Tibial nerve (tissue), 4 donors: ENCODE measurements at places on chromosomes 7 and 10.

GRCh38 chr10:100829097-100829870 lies 83.5 kb upstream of the SLF2 start:
- H3K27me3 ChIP-seq: no peaks in the 10 kb centered on the region
- H3K27ac ChIP-seq: no peak overlapping the region
- H3K4me3 ChIP-seq: peak overlapping the region; percentile 51

DNA sequence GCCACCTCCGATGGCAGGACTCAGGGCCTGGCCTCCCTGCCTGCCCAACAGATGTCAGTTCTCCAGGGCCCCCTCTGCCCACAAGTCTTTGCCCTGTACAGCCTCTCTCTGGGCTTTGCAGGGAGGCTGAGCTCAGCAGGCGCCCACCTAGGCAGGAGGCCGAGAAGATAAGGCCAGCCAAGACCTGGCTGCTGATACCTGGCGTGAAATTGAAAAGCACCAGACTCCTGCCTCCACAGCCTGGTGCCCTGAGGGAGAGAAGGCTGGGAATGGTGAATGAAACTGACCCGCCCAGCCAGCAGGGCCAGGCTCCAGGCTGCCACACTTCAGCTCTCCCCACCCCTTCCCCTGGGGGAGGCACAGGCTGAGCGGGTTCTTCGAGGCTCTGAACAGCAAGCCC lies 145.8 kb downstream of the CDH23 start:
- no peaks in the 10 kb centered on the region for H3K4me1 ChIP-seq
- no peaks in the 10 kb centered on the region for H3K36me3 ChIP-seq
- no peak overlapping the region for H3K27ac ChIP-seq
- H3K4me3 ChIP-seq: no peak overlapping the region
- no peaks in the 10 kb centered on the region for H3K27me3 ChIP-seq
- DNase-seq: no peak

GRCh38 chr10:32329061-32329460 lies 17.9 kb downstream of the EPC1 start:
- H3K27me3 ChIP-seq: no peaks in the 10 kb centered on the region
- no peak for DNase-seq
- no peaks in the 10 kb centered on the region for H3K36me3 ChIP-seq
- H3K27ac ChIP-seq: no peak overlapping the region

- no peak overlapping the region for H3K4me3 ChIP-seq
- DNase-seq: no peak
- no peaks in the 10 kb centered on the region for H3K36me3 ChIP-seq
Measured at GRCh38 chr10:54091237-54091636, 709.8 kb downstream of the PCDH15 start.

DNA sequence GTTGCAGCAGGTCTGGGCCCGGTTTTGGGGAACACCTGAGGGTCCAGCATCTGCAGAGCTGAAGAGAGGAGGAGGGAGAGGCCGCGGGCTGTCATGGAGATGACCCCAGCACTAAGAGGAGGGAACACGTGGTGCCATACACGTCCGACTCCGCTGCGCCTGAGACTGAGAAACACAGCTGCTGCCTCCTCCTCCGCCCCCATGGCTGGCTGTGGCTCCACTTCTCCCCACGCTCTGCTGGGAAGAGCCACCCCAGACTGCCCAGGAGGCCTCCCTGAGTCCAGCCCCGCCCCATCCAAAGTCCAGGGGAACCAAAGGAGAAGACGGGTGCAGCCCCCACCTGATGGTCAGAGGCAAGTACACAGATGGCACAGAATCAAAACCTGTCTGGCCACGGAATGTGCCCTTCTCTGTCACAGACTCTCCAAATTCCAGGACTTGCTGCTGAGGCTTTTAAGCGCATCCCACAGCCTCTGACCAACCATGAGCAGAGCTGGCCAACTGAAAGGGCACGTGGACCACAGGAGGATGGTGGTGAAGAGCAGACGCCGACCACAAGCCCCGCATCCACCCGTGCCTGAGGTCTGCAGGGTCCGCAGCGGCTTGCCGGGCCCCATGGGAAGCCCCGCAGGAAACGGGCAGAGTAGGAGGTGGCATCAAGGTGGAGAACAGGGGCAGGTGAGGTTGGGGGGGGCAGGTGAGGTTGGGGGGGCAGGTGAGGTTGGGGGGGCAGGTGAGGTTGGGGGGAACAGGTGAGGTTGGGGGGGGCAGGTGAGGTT lies 24.0 kb downstream of the STK32C start:
- no peak overlapping the region for H3K4me3 ChIP-seq
- no peak for DNase-seq
- no peaks in the 10 kb centered on the region for H3K27me3 ChIP-seq
- no peaks in the 10 kb centered on the region for H3K36me3 ChIP-seq

DNA sequence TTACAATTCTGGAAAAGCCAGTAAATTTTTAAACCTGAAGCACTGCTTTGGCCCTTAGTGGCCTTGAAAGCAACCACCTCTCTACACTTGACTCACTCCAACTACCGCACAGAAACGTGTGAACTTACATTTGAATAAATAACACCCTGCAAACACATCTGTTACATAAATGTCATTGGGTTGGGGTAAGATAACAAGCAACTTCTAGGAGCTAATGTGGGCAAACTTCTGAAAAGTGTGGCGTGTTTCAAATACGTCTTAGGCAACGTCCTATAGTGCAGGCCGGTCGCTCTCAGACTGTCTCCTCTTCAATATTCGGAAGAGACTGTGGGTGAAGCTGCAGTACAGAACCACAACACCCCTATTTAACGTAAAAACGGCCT lies 474 bp downstream of the ORC5 start:
- H3K27me3 ChIP-seq: no peaks in the 10 kb centered on the region
- no peak for DNase-seq
- peak overlapping the region; percentile 56 for H3K4me3 ChIP-seq

DNA sequence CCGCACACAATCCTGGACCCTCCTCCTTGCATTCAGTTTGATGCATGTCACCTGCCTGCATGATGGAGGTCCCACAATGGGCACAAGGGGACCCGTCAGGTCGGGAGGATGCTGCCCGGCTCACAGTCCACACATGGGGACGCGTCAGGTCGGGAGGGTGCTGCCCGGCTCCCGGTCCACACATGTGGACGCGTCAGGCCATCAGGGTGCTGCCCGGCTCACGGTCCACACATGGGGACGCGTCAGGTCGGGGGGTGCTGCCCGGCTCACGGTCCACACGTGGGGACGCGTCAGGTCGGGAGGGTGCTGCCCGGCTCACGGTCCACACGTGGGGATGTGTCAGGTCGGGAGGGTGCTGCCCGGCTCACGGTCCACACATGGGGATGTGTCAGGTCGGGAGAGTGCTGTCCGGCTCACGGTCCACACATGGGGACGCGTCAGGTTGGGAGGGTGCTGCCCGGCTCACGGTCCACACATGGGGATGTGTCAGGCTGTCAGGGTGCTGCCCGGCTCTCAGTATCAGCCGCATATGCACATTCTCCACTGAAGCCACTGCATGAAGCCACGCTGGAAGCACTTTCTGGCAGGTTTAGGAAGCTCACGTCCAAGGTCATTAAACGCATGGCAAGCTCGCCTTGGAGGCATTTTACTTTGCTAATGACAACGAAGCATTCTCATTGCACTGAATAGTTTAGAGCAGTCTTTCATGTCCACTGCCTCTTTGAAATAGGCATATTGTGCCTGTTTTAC lies 50.3 kb downstream of the DIP2C start:
- H3K27me3 ChIP-seq: no peaks in the 10 kb centered on the region
- DNase-seq: no peak
- H3K4me3 ChIP-seq: no peak overlapping the region
- no peak overlapping the region for H3K27ac ChIP-seq
- H3K36me3 ChIP-seq: no peaks in the 10 kb centered on the region
- peaks cover 18% of the 10 kb centered on the region for H3K4me1 ChIP-seq

- peaks cover 21% of the 10 kb centered on the region for H3K4me1 ChIP-seq
- H3K4me3 ChIP-seq: peak within 1 kb of the TSS; percentile 79
- peak; percentile 64 for DNase-seq
- H3K27me3 ChIP-seq: no peaks in the 10 kb centered on the region
Measured at GRCh38 chr10:74150204-74150989, at the start of gene AP3M1. Gene AP3M1, minus strand, starts transcription at chr10:74150828. Its CDS starts 12,449 bp downstream, at chr10:74138379.

DNA sequence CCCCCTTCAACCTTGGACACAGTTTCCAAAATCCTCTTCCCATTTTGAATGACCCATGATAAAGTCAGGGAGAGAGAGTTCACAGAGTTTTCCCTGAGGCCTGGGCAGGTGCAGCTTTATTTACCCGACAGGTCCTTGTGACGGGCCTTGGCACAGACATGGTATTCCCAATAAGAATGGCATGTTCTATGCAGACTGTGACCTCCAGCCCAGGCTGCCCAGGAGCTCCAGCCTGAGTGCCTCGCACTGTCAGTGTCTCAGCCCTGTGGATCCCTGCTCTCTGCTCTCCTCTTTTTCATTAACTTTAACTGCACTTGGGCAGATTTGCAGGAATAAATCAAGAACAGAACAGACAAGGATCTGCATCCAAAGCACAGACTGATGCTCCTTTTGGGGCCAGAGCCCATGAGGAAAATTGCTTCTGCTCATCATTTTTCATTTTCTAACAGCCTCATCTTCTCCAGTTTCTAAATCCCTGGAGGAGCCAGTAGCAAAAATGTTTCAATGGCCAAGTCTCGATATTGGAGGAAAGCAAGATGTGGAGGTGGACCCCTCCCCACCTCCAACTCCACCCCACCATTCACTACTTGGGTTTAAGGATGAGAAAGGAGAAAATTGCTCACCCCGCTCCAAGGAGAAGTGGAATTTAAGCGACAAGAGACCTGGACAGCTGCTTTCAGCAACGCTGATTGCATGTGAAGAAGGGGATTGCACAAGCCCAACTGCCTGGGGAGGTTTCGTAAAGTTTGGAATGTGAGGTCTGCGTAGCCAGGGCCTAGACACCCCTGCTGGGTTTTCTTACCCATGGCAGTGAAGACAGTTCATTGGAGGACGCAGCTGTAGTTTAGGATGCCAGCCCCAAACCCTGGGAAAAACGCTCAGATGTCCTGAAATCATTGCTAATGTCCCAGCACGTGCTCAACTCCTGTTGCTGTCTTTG lies 225.9 kb downstream of the WDR11 start:
- peak; percentile 61 for DNase-seq
- H3K36me3 ChIP-seq: no peaks in the 10 kb centered on the region

- no peak overlapping the region for H3K4me3 ChIP-seq
- no peak overlapping the region for H3K27ac ChIP-seq
- peaks cover 23% of the 10 kb centered on the region for H3K36me3 ChIP-seq
- H3K4me1 ChIP-seq: peaks cover 2% of the 10 kb centered on the region
- H3K27me3 ChIP-seq: no peaks in the 10 kb centered on the region
Measured at GRCh38 chr10:124517931-124518330, 56.3 kb downstream of the LHPP start.

DNA sequence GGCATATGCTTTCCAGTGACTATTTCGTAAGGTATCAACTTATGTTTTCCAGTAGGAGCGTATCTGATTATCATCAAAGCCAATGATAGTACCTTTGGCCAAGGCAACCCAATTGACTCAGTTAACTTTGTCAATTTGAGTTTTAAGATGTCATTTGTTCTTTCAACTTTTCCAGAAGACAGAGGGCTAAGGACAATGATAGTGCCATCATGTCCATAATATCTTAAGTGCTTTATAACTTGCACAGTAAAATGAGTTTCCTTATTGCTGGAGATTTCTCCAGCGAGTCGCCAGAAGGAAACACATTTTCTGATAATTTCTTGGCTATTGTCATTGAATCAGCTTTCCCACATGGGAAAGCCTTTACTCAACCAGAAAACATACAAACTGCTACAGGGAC lies 35.0 kb downstream of the ANTXRL start:
- no peaks in the 10 kb centered on the region for H3K4me1 ChIP-seq

DNA sequence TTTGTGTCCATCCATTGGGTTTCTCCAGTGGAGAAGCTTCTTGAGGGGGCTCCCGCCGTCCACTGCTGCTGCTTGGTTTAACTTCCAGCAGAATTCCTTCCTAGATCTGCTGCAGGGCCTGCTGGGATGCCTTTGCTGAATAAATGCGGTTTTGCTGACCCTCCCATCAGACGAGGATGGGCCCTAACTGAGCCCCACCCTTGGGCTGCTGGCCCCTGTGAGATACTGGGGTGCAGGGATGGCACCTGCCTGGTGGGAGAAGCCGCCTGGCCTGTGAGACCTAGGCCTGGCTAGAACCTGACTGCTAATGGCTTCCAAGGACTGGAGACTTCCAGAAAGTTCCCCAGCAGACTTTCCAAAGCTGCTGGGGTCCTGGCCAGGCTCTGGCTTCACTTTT lies 43.8 kb downstream of the ZNF467 start:
- H3K4me3 ChIP-seq: no peak overlapping the region
- no peaks in the 10 kb centered on the region for H3K4me1 ChIP-seq
- peaks cover 6% of the 10 kb centered on the region for H3K36me3 ChIP-seq
- H3K27ac ChIP-seq: peak overlapping the region; percentile 71

- H3K36me3 ChIP-seq: no peaks in the 10 kb centered on the region
- H3K4me3 ChIP-seq: peak within 1 kb of the TSS; percentile 10
- H3K4me1 ChIP-seq: peaks cover 7% of the 10 kb centered on the region
- H3K27me3 ChIP-seq: peaks cover 47% of the 10 kb centered on the region
Measured at GRCh38 chr10:52313933-52314821, at the start of gene DKK1. Gene DKK1, plus strand, starts transcription at chr10:52314281. Its CDS starts 154 bp downstream, at chr10:52314435.

GRCh38 chr7:69968969-69969556 lies 370.8 kb downstream of the AUTS2 start:
- peaks cover 6% of the 10 kb centered on the region for H3K4me1 ChIP-seq
- no peaks in the 10 kb centered on the region for H3K27me3 ChIP-seq
- no peak overlapping the region for H3K4me3 ChIP-seq
- H3K36me3 ChIP-seq: no peaks in the 10 kb centered on the region

- no peak overlapping the region for H3K4me3 ChIP-seq
- no peak for DNase-seq
- H3K36me3 ChIP-seq: no peaks in the 10 kb centered on the region
- no peaks in the 10 kb centered on the region for H3K4me1 ChIP-seq
Measured at GRCh38 chr10:42422911-42423310, 215.5 kb downstream of the ZNF33B start.

DNA sequence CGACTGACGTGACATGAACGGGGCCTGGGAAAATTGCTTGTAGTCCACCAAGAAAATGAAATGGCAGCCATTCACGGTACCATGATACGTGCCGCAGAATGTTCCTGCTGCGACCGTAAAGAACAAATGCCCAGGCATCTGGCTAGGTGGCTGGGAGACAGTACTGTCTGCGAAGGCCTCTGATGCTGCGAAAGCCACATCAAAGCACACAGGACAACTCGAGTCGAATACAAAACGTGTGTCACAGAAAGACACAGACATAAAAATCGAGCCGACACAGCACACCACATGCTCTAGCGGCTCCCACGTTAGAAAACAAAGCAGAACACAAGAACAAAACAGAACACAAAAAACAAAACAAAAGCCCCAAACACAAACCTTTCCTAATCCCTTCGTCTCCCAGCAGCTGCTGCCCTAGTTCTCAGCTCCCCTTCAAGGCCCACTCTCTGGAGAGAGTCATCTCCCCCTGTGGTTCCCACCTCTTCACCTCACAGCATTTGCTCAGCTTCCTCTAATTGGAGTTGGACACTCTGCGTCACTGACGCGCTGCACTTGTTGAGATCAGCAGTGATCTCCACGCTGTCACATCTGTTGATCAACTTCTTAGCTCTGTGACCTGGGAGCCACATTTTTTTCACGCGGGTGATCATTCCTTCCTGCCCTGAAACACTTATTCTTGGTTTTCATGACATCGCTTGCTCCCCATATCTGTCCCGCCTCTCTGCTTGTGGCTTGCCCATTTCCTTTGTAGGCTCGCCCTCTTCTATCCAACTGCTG lies 112.2 kb downstream of the CLEC2L start:
- no peak overlapping the region for H3K4me3 ChIP-seq
- DNase-seq: no peak
- H3K27ac ChIP-seq: no peak overlapping the region
- H3K36me3 ChIP-seq: no peaks in the 10 kb centered on the region
